A549 (cell line): ENCODE measurements at places on chromosomes 7 and 10. TPM values are rescaled to one million over a fixed set of nuclear protein-coding genes. Genes with fewer than 3 reads are reported as not detected.

Gene CLDN4
- 1.3 to 1.5 TPM (median 1.5 TPM) in 3 replicates for polyA plus RNA-seq

Gene OR2A2
- polyA plus RNA-seq: not detected in 3 replicates

Gene STAM
- 24.2 to 24.4 TPM (median 24.4 TPM) in 3 replicates for polyA plus RNA-seq

Gene ADARB2
- not detected in 3 replicates for polyA plus RNA-seq

Gene SLC18A3
- not detected in 3 replicates for polyA plus RNA-seq

Gene FZD1
- 1.2 to 1.4 TPM (median 1.2 TPM) in 3 replicates for polyA plus RNA-seq

Gene PDLIM1
- polyA plus RNA-seq: 123 to 147 TPM (median 128 TPM) in 3 replicates

Gene ARPC1A
- polyA plus RNA-seq: 116 to 127 TPM (median 121 TPM) in 3 replicates

Gene FKBP6
- not detected in 3 replicates for polyA plus RNA-seq

DNA sequence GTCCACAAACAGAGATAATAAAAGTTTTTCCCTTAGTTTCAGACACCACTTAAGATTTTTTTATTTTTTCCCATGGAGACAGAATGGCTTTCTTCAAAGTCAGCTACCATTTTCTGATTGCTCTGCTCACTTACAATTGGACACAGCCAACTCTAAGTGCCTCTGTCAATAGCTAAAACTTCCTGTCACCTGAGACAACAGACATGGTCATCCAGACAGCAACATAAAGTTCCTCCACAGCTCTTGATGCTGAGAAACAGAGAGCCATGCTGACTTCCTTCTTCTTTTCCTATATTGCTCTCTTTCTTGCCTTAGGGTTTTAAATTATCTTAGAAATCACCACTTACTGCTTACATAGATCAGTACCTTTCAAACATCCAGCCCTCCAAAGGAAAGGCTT lies 12.0 kb downstream of the ZNF800 start:
- no peak for DNase-seq

DNA sequence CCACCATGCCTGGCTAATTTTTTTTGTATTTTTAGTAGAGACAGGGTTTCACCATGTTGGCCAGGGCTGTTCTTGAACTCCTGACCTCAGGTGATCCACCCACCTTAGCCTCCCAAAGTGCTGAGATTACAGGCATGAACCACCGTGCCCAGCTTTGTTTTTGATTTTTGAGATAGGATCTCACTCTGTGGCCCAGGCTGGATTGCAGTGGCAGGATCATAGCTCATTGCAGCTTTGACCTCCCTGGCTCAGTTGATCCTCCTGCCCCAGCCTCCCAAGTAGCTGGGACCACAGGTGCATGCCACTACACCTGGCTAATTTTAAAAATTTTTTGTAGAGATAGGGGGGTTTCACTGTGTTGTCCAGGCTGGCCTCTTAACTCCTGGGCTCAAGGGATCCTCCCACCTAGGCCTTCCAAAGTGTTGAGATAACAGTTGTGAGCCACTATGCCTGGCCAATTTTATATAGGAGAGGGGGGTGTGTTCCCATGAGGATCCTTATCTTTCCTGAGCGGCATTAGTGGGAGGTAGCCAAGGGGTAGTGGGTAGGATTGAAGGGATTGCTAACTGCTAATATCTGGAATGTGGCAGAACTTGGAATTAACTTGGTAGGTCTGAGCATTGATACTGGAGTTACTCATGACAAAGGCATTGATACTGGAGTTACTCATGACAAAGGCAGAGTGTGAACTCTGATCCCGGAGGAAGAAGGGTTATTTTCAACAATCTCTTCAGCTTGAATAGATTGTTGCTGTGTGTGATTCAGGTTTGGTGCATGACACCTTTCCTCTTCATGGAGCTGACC lies 1.0 kb upstream of the NOLC1 start:
- peak; percentile 44 for DNase-seq

- no peak for DNase-seq
Observed at GRCh38 chr10:98921316-98921715, 314.3 kb downstream of the HPSE2 start.

GRCh38 chr7:713139-713457 lies 13.4 kb upstream of the DNAAF5 start:
- DNase-seq: no peak

DNA sequence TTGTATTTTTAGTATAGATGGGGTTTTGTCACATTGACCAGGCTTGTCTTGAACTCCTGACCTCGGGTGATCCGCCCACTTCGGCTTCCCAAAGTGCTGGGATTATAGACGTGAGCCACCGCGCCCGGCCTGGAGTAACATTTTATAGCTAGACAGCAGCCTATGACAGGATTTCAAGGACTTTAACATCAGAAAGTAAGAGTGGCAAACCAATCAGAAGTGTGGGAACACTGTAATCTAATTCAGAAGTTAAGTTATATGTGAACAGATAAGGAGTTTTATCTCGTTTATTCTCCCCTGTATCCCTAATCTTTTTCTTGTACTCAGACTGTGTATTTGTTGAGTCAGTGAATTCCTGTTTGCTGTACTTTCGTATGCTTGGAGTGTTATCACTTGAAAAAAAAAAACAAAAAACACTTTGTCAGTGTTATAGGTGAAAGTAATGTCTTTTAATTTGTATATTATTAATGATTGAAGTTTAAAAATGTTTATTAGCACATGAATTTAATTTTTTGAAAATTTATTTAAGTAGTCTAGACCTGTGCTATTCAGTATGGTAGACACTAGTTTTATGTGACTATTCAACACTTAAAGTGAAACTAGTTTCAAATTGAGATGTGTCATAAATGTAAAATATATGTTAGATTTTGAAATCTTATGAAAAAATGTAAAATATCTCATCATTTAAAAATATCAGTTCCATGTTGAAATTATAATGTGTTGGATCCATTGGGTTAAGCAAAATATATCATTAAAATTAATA lies 38.6 kb downstream of the RSBN1L start:
- DNase-seq: no peak

DNA sequence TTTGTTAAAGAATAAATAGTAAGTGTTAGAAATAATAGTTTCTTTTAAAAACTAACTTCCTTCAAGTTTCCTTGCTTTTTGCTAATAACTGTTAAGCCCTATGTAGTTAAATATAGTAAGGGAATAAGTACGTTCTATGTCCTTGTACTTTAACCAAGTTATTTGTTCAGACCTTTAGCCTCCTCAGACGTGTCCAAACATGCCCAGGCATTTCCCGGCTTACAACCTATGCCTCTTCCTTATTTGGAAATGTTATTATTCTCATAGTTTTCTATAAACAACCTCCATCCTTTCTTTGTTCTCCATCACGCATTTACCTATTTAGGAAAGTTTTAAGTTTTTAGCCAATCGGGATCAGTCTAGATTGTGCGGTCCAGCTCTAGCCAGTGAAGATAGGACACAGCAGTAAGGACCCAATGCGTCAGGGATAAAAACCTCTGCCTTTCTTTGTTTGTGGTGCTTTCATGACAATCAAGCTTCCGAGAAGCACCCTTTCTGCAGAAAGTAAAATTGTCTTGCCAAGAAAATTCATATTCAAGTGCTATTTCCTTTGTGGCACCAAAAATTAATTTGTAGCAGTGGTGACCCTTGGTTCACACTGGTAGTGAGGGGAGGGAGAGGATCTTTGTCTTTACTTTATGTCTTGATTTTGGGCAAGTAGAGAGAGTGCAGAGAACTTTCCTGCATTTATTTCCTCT lies 851.3 kb upstream of the POM121L12 start:
- no peak for DNase-seq

- DNase-seq: no peak
Observed at GRCh38 chr7:29230871-29231345, 36.3 kb downstream of the CHN2 start.

- no peak for DNase-seq
Observed at GRCh38 chr7:141118767-141119166, 44.9 kb downstream of the TMEM178B start.

DNA sequence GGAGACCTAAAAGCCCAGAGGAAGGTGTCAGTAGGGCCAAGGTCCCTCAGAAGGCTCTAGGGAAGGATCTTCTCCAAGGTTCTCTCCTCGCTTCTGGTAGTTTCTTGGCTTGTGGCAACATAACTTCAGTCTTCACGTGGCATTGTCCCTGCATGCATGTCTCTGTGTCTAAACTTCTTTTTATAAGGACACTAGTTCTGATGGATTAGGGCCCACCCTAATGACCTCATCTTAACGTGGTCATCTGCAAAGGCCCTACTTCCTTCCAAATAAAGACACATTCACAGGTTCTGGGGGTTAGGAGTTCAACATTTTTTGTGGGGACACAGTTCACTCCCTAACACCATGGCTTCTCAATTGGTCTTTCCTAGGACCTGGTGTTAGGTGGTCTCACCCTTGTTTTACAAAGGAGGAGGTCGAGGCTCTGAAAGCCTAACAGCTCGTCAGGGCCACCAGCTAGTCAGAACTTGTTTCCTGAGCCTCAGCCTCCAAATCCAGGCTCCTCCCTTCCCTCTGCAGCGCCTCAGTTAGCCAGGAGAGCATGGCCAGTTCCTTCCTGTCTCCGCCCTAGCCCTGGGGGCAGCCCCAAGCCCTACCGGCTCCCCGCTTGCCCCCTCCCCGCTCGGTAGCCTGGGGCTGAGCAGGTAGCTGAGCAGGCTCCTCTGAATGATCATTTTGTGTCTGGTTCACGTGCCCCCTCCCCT lies 109.7 kb upstream of the PPIF start:
- DNase-seq: no peak

- no peak for DNase-seq
Observed at GRCh38 chr7:38594949-38595348, 36.2 kb downstream of the AMPH start.

DNA sequence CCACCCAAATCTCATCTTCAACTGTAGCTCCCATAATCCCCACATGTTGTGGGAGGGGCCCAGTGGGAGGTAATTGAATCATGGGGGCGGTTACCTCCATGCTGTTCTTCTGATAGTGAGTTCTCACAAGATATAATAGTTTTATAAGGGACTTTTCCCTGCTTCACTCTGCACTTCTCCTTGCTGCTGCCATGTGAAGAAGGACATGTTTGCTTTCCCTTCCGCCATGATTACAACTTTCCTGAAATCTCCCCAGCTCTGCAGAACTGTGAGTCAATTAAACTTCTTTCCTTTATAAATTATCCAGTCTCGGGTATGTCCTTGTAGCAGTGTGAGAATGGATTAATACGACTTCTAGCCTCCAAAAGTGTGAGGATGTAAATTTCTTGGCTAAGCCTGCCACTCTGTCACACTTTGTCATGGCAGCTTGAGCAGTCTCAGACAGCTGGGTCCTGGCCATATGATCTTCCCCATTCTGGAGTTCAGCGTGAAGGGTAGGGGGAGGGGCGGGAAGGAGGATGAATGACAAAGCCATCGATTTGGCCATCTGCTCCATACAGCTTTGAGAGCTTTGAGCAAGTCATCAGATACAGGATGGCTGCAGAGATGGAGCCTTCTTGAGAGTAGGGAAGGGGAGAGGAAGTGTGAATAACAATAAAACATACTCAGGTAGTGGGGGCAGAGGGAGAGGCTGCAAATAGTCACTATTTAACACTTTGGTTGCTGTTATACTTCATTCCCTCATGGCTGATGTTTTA lies 19.1 kb upstream of the INPP5F start:
- DNase-seq: no peak

DNA sequence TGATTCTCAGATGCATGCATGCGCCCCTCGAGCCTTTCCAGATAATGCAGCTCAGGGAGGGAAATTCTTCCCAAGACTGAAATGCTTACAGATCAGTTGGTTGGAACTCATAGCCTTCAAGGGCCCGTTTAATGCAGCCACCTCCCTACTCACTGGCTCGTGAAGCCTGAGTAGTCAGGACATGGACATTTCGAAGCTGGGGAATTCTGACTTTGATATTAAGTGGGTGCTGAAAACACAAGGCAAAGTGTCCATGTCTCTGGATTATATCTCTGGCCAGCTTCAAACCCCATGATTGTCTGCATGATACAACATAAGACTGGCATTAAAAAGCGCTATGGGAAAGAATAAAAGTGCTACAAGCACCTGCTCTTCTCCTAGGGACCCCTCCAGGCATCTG lies 207.5 kb downstream of the HERPUD2 start:
- DNase-seq: no peak

GRCh38 chr7:107152011-107152410 lies 16.8 kb upstream of the HBP1 start:
- DNase-seq: peak; percentile 19

GRCh38 chr7:106463851-106464611 lies 179.2 kb upstream of the NAMPT start:
- no peak for DNase-seq

DNA sequence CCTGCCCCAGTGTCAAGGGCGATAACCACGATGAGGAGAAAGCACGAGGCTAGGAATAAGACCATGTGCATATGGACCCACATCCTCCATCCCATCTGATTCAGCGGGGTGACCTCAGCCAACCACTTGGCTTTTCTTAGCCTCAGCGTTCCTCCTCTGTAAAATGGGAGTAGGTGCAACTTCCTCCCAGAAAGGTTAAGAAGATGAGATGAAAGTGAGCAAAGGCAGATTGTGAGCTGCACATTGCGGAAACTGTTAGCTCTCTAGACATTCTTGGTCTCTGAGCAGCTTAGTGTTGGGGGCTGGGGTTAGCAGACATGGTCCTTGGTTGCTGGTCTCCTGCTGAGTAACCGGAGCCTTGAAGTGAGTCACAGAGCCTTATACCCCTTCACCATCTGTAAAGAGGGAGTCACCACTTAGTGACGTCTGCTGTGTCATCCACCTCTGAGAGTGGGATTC lies 497.3 kb upstream of the GALNT17 start:
- DNase-seq: no peak

DNA sequence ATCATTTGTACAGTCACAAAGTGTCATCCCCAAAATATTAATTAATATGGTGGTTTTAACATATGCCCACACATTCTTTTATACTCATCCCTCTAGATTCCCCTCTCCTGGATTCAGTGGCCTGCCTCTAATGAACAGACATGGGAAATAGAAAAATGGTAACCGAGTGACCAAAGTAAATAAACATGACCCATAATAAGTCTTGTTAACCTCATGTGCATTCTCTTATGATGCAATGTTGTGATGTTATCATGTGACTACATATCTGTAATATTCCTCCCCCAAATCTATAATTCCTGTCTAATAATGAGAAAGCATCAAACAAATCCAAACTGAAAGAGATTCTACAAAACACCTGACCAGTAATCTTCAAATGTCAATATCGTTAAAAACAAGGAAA lies 164.5 kb upstream of the PRSS1 start:
- DNase-seq: no peak

GRCh38 chr10:62527019-62527827 lies 153.1 kb downstream of the ZNF365 start:
- no peak for DNase-seq
